ENCODE measurements at places on chromosomes 1 and 21.

- no peaks in the 10 kb centered on the region for H3K36me3 ChIP-seq
These were observed 25.1 kb upstream of the PHGDH start for GRCh38 chr1:119686661-119687060.

GRCh38 chr1:20787029-20787839, at the start of gene HP1BP3:
Gene HP1BP3, minus strand, starts transcription at chr1:20787307. Its CDS starts 6,867 bp downstream, at chr1:20780440.
- peak within 1 kb of the TSS; percentile 93 for H3K27ac ChIP-seq
- no peaks in the 10 kb centered on the region for H3K27me3 ChIP-seq
- peaks cover 13% of the 10 kb centered on the region for H3K4me1 ChIP-seq
- peak within 1 kb of the TSS; percentile 90 for H3K4me3 ChIP-seq
- peak; percentile 73 for DNase-seq

GRCh38 chr1:117017648-117018047, 16.1 kb downstream of the CD101 start:
- H3K4me1 ChIP-seq: no peaks in the 10 kb centered on the region
- H3K36me3 ChIP-seq: no peaks in the 10 kb centered on the region
- H3K27me3 ChIP-seq: peaks cover 2% of the 10 kb centered on the region
- H3K4me3 ChIP-seq: no peak overlapping the region

DNA sequence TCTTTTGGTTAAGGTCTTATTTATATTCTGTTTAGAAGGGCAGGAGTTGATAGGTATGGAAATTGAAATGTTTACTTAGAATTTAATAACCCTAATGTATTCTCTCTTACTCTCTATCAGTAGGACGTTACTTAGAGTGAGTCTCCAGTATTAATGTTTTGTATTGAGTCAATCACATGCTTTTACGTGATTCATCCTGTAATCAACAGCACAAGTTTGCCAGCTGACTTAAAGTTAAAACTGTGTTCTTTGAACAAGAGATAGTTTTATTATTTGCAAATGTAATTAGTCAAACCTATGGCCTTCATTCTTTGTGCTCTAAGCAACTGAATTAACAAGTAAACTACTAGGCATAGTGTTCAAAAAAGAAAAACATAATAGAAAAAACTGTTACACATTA, 57.3 kb downstream of the PKN2 start:
- H3K36me3 ChIP-seq: no peaks in the 10 kb centered on the region
- H3K27ac ChIP-seq: no peak overlapping the region
- no peak overlapping the region for H3K4me3 ChIP-seq
- no peaks in the 10 kb centered on the region for H3K27me3 ChIP-seq

DNA sequence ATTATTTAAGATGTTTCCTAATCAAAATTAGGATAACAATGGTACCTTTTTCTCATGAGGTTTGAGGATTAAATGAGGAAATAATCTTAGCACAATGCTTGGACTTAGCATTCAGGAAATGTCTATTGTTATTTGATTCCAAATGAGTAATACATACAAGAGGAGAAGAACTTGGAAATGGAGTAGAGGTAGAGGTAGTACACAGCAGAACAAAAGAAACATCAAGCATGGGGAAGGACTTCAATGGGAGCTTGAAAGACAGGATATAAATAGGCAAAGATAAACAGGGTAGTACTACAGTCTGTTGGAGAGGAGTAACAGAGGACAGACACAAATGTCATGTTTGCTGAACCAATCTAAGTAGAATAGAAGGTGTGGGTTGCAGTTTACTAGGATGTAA, 59.5 kb upstream of the RGS2 start:
- H3K4me1 ChIP-seq: peaks cover 3% of the 10 kb centered on the region
- no peak overlapping the region for H3K4me3 ChIP-seq
- no peaks in the 10 kb centered on the region for H3K36me3 ChIP-seq
- H3K27me3 ChIP-seq: no peaks in the 10 kb centered on the region
- DNase-seq: peak; percentile 64
- H3K27ac ChIP-seq: no peak overlapping the region

- peak; percentile 41 for DNase-seq
- no peak overlapping the region for H3K4me3 ChIP-seq
- no peak overlapping the region for H3K27ac ChIP-seq
- H3K4me1 ChIP-seq: peaks cover 17% of the 10 kb centered on the region
These were observed 355.2 kb downstream of the SMYD3 start for GRCh38 chr1:246151796-246152434.
